CD4-positive, alpha-beta T cell treated with Interleukin-21 for 1 hour (primary cell): ENCODE measurements at places on chromosomes 16 and 17.

DNA sequence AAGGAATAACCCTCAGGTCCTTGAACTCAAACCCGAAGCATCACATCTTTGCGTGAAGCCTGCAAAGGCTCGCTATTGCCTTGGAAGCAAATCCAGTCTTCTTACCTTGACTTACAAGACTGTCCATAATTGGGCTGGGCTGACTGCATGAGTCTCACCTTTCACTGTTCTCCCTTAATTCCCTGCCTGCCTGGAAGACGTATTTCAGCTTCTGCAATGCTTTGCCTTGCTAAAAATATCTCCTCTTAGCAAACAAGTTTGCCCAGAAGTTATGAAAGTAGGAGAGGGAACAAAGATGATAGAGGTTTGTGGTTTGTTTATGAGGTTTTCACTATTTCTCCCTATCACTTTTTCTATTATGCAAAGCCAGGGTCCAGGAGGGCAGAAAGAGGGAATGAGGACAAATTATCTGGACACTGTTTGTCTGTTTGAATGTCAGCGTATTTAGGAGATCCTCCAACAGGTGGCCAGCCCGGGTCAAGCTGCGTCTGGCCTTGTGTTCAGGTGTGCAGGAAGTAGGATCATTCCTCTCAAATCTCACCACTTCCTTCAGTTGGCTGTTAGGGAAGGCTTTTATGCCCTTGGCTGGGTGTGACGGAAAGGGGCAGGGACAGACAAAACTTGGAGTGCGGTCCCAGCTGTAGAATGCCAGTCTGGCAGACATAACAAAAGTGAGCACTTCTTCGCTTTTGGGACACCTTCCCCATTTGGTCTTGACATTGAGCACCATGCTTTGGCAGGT lies 488.9 kb downstream of the CDH13 start:
- DNase-seq = no peak

DNA sequence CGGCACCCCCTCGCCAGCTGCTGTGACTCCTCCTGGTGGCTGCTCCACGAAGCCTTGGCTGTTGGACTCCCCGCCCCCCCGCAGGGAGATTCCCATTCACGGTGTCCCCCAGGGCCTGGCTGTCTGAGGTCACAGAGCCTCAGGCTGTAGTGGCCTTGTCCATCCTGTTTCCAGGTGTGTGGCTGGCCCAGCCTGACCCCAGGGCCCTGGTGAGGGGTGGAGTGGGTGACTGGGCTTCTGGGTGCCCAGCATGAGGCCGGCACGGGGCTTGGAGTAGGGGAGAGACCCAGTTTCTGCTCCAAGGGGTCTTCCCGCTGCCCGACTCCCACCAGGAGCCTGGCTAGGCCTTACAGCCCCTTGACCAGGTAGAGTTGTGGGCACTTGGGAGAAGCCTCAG lies 10.4 kb downstream of the PRSS27 start:
- no peak for DNase-seq

DNA sequence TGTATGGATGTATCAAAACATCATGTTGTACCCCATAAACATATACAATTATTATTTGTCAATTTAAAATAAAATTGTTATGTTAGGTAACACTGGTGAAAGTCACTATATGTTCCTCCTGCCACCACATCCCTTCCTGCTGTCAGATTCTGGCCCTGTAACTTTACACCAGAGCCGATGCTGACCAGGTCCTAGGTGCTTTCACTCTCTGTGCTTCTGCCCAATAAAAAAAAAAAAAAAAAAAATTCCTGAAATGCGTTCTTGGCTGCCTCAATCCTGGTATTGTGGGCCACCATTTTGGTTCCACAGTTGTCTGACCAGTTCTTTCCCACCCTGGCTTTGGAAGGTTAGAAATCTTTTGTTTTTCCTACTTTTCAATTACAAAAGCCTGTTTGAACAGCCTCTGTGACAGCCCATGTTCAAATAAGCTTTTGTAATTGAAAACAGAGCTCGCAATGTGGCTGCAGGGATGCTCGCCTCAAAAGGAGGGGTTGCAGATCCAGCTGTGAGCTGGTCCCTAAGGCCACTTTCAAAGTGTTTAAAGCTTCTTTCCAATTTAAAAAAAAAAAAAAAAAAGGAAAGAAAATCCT lies 831.0 kb upstream of the EEF2KMT start:
- DNase-seq = no peak

GRCh38 chr16:252366-253337 lies 18.0 kb downstream of the FAM234A start:
- DNase-seq = peak; percentile 38

- DNase-seq = no peak
These were observed 590.6 kb upstream of the SOX9 start for GRCh38 chr17:71530248-71530647.

DNA sequence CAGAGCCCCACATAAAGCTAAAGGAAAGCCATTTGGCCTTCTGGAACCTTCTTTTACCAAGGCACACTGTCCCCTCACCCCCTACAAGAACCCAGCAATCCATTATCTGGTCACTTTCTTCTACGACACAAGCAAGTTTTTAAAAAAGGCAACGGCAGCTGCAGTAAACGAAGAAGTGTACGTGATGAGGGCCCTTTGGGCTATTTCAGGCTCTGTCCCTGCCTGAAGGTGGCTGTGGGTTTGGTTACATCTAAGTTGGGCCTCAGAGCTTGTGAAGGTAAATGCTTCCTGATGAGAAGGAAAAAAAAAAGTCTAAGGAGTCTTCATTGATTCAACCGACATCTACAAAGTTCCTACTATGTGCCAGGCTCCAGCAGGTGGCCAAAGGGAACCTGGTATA lies 35.4 kb downstream of the XYLT1 start:
- DNase-seq = no peak

DNA sequence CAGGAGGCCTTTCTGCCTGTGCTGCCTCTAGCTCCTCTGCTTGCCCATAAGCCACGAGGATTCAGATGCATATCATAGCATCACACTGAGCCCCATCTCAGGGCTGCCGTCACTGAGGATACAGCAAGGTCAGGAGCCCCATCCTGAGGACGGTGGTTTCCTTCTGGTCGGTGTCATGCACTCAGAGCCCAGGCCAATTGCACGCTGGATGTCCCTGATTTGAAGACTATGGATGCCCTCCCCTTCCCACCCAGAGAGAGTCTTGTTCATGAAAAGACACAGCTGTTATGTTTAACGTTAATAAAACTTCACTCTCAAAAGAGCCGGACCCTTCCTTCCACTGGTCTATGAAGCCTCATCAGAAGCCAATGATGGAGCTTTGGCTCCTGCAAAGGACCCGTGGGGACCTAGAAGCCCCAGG lies 19.9 kb downstream of the COTL1 start:
- DNase-seq = peak; percentile 65
